Colonic mucosa (tissue), 4 donors: ENCODE measurements at places on chromosomes 1 and 21. TPM values are rescaled to one million over a fixed set of nuclear protein-coding genes. Genes with fewer than 3 reads are reported as not detected.

- no peaks in the 10 kb centered on the region for H3K36me3 ChIP-seq
- H3K27me3 ChIP-seq, result no peaks in the 10 kb centered on the region
- H3K4me3 ChIP-seq, result no peak overlapping the region
- H3K4me1 ChIP-seq, result no peaks in the 10 kb centered on the region
These were observed 12.2 kb downstream of the NGF start for GRCh38 chr1:115325874-115326273.

GRCh38 chr1:97833881-97834280, 87.0 kb downstream of the DPYD start:
- H3K4me3 ChIP-seq, result no peak overlapping the region
- H3K27me3 ChIP-seq, result no peaks in the 10 kb centered on the region
- no peaks in the 10 kb centered on the region for H3K4me1 ChIP-seq
- no peak overlapping the region for H3K27ac ChIP-seq

DNA sequence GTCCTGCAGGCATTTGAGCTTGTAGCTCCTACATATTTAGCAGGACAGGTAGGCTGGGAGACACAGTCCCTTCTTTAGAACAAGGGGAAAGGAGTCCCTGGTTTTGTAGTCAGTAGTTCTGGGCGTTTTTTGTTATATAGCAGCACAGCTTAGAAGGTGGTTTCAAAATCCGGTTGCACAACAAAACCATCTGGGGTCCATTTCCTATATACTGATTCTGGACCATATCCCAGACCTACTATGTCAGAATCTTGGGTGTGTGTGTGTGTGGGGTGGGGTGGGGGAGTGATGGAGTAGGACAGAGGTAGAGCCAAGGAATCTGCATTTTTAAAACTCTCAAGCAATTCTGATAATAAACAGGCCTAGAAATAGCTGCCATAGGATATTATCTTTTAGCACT, 21.6 kb downstream of the METTL13 start:
- no peaks in the 10 kb centered on the region for H3K36me3 ChIP-seq
- H3K27ac ChIP-seq, result no peak overlapping the region
- no peak for DNase-seq
- no peaks in the 10 kb centered on the region for H3K27me3 ChIP-seq

DNA sequence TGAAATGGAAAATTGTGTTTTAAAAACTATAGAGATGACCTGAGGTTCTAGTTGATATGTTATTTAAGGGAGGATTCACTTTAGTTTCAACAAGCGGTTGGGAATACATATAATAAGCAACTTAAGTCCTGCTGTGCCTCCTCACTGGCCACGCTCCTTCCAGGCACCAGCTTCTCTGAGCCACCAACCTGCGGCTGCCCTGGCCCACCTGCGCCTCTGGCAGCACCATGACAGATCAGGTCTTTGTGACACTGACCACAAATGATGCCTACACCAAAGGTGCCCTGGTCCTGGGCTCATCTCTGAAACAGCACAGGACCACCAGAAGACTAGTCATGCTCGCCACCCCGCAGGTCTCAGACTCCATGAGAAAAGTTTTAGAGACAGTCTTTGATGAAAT, 7.0 kb upstream of the USP24 start:
- no peaks in the 10 kb centered on the region for H3K4me1 ChIP-seq
- no peak for DNase-seq
- H3K4me3 ChIP-seq, result no peak overlapping the region
- H3K27ac ChIP-seq, result no peak overlapping the region
- no peaks in the 10 kb centered on the region for H3K27me3 ChIP-seq
- H3K36me3 ChIP-seq, result no peaks in the 10 kb centered on the region

- no peaks in the 10 kb centered on the region for H3K4me1 ChIP-seq
- no peaks in the 10 kb centered on the region for H3K27me3 ChIP-seq
- no peak overlapping the region for H3K27ac ChIP-seq
- no peak for DNase-seq
- no peaks in the 10 kb centered on the region for H3K36me3 ChIP-seq
These were observed 6.9 kb downstream of the LAX1 start for GRCh38 chr1:203771901-203772301.

DNA sequence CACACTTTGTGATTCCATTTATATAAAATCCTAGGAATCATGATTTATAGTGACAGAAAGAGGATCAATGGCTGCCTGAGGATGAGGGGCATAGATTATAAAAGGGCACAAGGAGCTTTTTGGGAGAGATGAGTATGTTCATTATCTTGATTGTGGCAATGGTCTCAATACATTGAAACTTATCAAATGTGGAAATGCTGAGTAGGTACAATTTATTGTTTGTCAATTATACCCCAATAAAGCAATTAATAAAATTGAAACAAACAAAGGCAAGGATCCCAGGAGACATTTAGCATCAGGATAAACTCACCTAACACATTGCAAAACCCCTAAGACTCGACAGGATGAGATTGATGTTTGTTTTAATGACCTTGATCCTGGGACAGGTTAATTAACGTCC, 153.1 kb upstream of the KLHDC7A start:
- H3K36me3 ChIP-seq, result no peaks in the 10 kb centered on the region
- H3K4me1 ChIP-seq, result no peaks in the 10 kb centered on the region
- no peaks in the 10 kb centered on the region for H3K27me3 ChIP-seq
- H3K4me3 ChIP-seq, result no peak overlapping the region
- H3K27ac ChIP-seq, result no peak overlapping the region

- H3K4me3 ChIP-seq, result no peak overlapping the region
- H3K36me3 ChIP-seq, result no peaks in the 10 kb centered on the region
- DNase-seq, result no peak
- no peaks in the 10 kb centered on the region for H3K4me1 ChIP-seq
- no peaks in the 10 kb centered on the region for H3K27me3 ChIP-seq
- H3K27ac ChIP-seq, result no peak overlapping the region
These were observed 311.5 kb downstream of the PCP4 start for GRCh38 chr21:40178726-40179125.

DNA sequence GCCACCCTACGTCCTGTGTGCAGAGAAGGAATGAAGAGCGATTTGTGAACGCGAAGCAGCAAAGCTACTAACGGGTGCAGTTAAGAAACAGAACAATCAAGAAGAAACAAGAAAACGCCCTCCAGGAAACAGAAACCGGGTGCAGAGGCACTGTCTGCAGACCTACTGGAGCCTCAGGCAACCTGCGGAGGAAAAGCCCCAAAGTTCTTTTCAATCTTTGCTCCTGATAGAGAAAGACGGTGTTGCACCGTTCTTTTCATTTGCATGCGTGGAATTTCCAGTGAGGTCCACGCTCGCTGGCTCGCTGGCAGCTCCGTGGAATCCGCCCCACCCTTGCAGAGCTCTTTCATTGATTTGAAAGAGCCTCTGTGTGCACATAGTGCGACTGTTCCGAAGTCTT, 37.0 kb upstream of the PDE9A start:
- no peaks in the 10 kb centered on the region for H3K36me3 ChIP-seq
- no peaks in the 10 kb centered on the region for H3K4me1 ChIP-seq
- peak overlapping the region; percentile 22 for H3K4me3 ChIP-seq
- H3K27me3 ChIP-seq, result no peaks in the 10 kb centered on the region
- H3K27ac ChIP-seq, result no peak overlapping the region
- no peak for DNase-seq

- H3K4me3 ChIP-seq, result no peak overlapping the region
- no peaks in the 10 kb centered on the region for H3K4me1 ChIP-seq
- H3K27me3 ChIP-seq, result no peaks in the 10 kb centered on the region
- H3K27ac ChIP-seq, result no peak overlapping the region
- DNase-seq, result no peak
These were observed 648.8 kb downstream of the ADGRL2 start for GRCh38 chr1:82449506-82450057.

- H3K27me3 ChIP-seq, result no peaks in the 10 kb centered on the region
- H3K36me3 ChIP-seq, result peaks cover 10% of the 10 kb centered on the region
- peaks cover 4% of the 10 kb centered on the region for H3K4me1 ChIP-seq
These were observed 2.3 kb downstream of the H3-3A start for GRCh38 chr1:226064816-226065248.

DNA sequence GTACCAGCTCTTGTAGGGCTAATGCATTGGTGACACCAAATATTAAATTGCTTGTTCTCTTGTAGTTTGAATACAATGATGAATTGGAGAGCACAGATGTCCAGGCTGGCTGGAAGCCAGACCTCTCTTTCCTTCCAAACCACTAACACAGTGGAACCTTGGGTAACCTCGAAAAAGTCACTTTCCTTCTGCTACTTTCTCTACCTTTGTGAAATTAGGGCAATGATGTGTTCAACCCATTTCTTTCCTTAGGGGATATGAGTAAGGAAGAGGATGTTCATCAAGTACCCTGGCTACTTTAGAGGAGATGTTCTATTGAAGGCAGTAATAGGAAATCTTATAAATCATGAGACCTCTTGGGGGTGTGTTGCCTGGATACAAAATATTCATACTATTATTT, 55.7 kb downstream of the XCL2 start:
- H3K36me3 ChIP-seq, result no peaks in the 10 kb centered on the region
- DNase-seq, result no peak
- H3K27ac ChIP-seq, result no peak overlapping the region
- no peak overlapping the region for H3K4me3 ChIP-seq
- H3K4me1 ChIP-seq, result peaks cover 5% of the 10 kb centered on the region

DNA sequence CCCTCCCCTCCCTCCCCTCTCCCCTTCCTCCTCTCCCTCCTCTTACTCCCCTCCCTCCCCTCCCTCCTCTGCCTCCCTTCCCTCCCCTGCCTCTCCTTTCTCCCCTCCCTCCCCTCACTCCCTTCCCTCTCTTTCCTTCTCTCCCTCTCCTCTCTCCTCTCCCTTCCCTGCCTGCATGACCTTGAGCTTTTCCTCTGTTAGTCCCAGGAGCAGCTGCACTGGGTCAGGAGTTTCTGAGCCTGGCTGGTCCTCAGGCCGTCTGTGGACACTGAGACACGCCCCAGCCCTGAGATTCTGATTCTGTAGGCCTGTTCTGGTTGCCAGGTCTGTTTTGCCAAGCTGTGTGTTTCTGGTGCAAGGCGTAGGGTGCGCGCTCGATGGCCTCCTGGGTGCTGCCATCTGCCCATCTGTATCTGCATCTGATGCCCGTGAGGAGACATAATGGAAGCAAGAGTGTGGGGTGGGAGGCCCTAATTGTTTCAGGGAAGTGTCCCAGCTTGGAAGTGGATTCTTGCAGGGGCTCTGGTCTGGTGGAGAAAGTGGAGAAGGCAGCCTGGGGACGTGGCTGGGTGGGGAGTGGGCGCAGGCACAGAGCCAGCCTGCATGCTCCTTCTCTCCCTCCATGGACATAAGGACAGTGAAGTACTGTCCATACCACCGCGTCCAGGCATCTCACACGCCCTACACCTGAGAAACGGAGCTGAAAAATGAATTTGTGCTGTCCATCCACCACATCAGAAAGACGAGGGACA, 97.2 kb downstream of the WDR4 start:
- no peaks in the 10 kb centered on the region for H3K4me1 ChIP-seq
- H3K27me3 ChIP-seq, result no peaks in the 10 kb centered on the region
- H3K4me3 ChIP-seq, result no peak overlapping the region
- H3K36me3 ChIP-seq, result no peaks in the 10 kb centered on the region

GRCh38 chr1:78274814-78275213, 216.0 kb upstream of the PTGFR start:
- H3K36me3 ChIP-seq, result no peaks in the 10 kb centered on the region

DNA sequence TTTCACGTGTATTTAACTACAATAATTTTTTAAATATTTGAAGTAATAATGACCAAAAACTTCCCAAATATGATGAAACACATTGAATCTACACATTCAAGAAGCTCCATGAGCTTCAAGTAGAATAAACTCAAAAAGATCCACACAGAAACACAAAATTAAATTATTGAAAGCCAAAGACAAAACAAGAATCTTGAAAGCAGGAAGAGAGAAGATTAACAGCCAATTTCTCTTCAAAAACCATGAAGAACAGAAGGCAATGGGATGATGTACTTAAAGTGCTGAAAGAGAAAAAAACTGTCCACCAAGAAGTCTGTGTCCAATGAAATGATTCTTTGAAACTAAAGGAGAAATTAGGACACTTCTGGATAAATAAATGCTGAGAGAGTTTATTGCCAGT, 5.1 kb upstream of the KRTAP10-10 start:
- no peak for DNase-seq
- no peak overlapping the region for H3K27ac ChIP-seq
- H3K27me3 ChIP-seq, result no peaks in the 10 kb centered on the region
- H3K36me3 ChIP-seq, result no peaks in the 10 kb centered on the region
- no peaks in the 10 kb centered on the region for H3K4me1 ChIP-seq
- no peak overlapping the region for H3K4me3 ChIP-seq

DNA sequence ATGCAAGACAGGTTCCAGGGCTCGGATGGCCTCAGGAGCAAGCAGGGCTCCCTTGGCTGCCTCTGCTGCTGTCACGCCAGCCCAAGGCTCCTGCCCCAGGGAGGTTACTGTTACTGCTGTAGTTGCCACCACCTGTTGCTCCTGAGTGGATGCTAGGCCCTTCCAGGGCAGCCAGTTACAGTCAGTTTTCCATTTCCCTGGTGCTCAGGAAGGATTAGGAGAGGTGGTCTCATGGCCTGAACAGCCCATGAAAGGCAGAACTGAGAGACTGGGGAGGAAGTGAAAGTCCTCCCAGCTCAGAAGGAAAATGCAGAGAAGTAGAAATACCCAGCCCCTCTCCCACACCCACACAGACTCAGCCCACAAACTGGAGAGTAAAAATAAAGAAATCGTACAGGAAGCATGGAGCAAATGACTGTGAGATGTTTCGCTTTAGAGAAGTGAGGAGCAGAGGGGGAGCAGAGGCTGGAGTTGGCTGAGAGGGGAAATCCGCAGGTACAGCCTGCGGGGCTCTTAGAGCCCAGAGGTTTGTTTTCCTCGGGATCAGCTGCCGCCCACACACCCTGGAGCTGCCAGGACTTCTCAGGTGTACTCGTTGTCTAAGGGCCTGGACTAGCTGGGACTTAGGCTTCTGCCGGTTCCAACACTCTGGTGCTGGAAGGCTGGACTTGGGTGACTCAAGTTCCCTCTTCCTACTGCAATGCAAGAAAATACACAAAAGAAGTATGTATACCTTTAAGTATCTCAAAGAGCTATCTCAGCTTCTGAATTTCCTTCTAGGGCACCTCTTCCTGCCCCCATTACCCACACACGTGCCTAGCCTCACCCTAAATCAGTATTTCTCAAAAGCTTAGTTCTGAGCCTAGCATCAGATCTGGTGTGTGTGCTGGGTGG, 2.3 kb downstream of the IL6R start:
- no peaks in the 10 kb centered on the region for H3K27me3 ChIP-seq
- no peaks in the 10 kb centered on the region for H3K36me3 ChIP-seq
- peak overlapping the region; percentile 92 for H3K27ac ChIP-seq
- H3K4me3 ChIP-seq, result peak overlapping the region; percentile 56
- H3K4me1 ChIP-seq, result peaks cover 14% of the 10 kb centered on the region
- peak; percentile 32 for DNase-seq

GRCh38 chr1:98991127-98992012, 13.3 kb downstream of the PLPPR5 start:
- H3K4me3 ChIP-seq, result no peak overlapping the region
- no peaks in the 10 kb centered on the region for H3K4me1 ChIP-seq

- no peaks in the 10 kb centered on the region for H3K27me3 ChIP-seq
- no peaks in the 10 kb centered on the region for H3K36me3 ChIP-seq
- H3K27ac ChIP-seq, result no peak overlapping the region
- peaks cover 4% of the 10 kb centered on the region for H3K4me1 ChIP-seq
These were observed 604.6 kb downstream of the LRRIQ3 start for GRCh38 chr1:73593364-73593763.

GRCh38 chr1:39086865-39087409, 60.8 kb downstream of the NDUFS5 start:
- no peaks in the 10 kb centered on the region for H3K36me3 ChIP-seq
- peaks cover 11% of the 10 kb centered on the region for H3K27me3 ChIP-seq
- no peak overlapping the region for H3K27ac ChIP-seq
- no peak overlapping the region for H3K4me3 ChIP-seq

The KCNJ6 gene
- total RNA-seq, result 0.05 TPM

The C1orf185 gene
- not detected for total RNA-seq

The TMEM82 gene
- total RNA-seq, result 17.0 TPM

The MSH4 gene
- total RNA-seq, result 0.16 TPM

The AQP10 gene
- total RNA-seq, result not detected

The ZNF644 gene
- total RNA-seq, result 66.2 TPM

The VHLL gene
- total RNA-seq, result not detected
